ENCODE measurements at places on chromosomes 3 and 15.

DNA sequence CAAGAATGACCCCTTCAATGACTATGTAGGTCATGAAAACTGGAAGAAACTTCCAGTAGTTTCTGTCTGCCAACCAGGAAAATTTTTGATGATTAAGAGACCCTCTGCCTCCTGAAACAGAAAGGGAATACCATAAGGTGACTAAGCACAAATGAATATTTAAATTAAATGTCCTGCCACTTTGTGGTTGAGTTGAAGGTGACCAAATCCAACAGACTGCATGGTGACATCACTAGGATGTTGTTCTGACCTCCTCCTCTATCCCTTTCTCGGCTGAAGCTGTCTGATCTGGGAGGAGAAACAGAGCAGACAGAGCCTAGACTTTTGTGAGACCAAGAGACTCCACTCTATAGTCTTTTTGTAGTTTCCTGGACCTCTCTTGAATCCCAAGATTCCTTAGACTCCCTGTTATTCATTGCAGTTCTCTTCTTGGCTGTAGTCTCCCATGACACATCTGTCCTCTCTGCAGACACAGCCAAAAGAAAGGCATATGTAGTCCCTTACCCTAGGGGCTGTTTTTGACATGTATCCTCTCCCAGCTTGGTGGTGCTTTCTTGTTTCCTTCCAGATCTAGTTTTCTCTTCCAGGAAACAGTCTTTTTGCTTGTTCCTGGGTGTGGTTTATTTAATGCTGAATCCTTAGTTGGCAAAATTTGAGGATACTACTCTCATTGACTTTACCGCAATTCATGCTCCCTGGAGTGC lies 55.2 kb upstream of the UBE3A start:
- DNase-seq, result no peak

DNA sequence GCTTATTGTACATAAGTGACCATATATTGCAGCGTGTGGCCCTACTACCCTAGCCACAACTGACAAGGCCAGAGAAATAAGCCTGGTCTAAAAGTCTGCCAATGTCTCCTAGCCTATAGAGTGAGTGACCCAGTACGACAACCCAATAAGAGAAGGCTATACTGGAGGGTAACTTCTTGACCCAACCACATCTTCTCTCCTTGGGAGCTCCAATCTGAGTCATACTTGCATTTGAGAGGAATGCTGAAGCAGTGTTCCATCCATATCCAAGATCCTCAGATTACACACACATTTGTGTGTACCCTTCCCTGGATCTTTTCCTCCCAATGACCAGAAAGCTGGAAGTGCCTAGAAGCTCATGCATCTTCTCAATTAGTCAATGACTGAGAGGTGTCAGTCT lies 11.3 kb upstream of the STT3B start:
- no peak for DNase-seq

GRCh38 chr3:178669758-178670157 lies 133.5 kb downstream of the KCNMB2 start:
- DNase-seq, result no peak

DNA sequence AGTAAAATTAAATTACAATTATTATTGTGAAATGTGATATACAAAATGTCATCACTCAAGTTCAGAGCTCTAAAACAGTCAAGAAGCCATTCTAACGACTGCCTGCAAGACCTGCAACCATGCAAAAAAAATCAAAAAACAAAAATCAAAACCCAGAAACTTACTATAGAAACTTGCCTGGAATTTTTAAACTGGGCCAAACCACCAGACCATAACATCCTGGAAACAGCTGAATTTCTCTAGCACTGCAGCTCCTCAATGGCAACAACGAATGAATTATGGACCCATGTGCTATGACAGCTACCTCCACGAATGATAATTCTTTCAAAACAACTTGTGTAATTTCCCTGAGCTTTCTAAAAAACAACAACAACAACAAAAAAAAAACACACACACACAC lies 130.0 kb upstream of the KCNMB2 start:
- DNase-seq, result no peak

- no peak for DNase-seq
These were observed 40.3 kb downstream of the CHST14 start for GRCh38 chr15:40511093-40511471.

DNA sequence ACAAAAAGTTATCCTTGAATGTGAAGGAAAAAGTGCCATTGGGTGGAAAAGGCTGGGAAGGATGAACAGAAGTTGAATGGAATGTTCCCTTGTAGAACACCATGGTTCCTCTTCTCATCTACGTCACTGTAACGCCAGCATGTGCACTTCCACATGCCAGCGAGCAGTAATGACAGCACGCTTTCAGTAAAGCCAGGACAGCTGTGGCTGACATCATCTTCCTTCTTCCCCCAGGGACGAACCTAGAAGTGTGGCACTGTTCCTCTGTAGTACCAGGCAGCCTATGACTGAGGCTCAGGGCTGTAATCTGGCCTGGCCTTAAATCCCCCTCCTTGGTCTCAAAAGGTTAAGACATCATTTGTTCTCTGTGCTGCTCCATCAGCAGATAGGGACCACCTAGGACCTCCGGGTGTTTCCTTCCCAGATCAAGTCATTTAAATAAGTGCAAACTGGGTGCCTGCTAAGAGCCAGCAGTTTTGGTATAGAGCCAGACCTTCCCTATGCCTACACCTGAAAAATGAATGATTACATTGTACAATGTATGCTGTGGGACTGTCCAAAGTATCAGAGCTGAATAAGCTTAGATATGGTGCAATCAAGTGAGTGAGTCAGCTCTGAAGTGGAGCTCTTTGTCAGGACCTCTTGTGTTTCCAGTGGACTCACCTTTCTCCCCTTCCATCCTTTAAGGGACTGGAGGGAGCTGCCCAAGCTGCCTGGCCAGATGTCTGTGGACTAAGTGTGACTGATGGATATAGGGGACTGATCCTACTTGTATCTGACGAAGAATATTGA lies 5.6 kb upstream of the SRPRB start:
- peak; percentile 42 for DNase-seq

GRCh38 chr3:48609088-48610005 lies at the start of gene UQCRC1:
TSS of gene UQCRC1 (minus strand) at chr3:48609646. CDS start at chr3:48609620, 26 bp downstream.
- peak; percentile 96 for DNase-seq
